ENCODE measurements at places on chromosomes 11 and 22.

DNA sequence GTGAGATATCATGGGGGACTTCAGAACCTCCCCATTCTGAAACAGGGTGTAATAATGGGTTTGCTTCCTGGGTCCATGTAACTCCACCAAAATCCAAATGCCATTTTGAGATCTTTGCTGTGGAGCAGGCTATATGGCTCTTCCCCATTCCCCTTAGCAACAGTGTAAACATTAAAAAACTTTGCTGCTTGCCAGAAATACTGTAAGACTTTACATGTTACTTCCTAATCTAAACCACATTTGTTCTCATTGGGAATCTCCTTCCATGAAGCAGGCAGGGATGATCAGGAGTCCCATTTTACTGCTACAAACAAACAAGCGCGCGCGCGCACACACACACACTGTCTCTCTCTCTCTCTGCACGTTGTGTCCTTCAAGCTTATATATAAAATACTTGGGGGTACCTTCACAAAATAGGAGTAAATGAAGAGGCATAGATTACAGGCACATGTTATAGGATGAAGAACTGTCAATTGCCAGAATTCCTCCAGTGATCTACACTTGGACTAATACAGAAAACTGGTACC, 86.5 kb downstream of the ANO3 start:
- DNase-seq, result no peak

DNA sequence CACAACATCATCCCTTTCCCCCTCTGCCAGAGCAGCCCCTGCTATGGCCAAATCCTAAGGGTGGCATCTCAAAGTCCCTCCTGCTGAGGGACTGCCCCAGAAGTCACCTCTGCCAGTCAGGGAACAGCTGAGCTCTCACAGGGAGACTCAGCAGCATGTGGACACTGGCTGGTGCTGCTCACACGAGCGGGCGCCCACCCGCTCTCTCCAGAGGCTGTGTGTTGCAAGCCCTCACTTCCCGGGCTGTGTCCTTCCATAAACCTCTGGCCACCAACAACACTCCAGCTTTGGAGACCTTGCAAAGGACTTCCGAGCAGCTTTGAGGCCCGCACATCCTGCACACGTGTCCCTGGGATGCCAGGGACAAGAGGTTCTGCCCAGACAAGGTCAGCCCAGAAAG, 2.8 kb downstream of the IGSF9B start:
- DNase-seq, result no peak

- no peak for DNase-seq
These were observed 66.6 kb downstream of the MED15 start for GRCh38 chr22:20573833-20574615.

- no peak for DNase-seq
These were observed 82.2 kb upstream of the GRK3 start for GRCh38 chr22:25482091-25482760.

DNA sequence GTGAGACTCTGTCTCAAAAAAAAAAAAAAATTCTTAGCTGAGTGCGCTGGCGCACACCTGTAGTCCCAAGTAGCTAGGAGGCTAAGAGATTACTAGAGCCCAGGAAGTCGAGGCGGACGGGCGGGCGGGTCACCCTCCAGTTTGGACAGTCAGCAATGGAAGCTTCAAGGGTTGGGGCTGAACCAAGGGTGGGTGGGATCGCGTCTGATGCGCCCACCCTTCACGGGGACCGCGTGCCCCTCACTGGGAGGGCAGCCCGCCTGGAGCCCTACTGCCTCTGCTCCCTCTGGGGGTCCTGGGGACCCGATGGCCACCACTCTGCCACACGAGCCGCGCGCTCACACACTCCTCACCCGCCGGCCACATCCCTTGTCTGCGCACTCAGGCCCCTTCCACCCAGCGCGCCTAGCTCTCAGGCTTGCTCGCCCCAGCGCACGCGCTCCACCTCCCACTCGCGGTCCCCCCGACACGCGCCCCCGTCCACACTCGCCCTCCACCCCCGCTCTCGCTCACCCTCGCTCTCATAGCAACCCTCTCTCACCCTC, 494 bp downstream of the CHID1 start:
- no peak for DNase-seq

GRCh38 chr22:34490886-34491285, 570.6 kb upstream of the LARGE1 start:
- DNase-seq, result no peak

DNA sequence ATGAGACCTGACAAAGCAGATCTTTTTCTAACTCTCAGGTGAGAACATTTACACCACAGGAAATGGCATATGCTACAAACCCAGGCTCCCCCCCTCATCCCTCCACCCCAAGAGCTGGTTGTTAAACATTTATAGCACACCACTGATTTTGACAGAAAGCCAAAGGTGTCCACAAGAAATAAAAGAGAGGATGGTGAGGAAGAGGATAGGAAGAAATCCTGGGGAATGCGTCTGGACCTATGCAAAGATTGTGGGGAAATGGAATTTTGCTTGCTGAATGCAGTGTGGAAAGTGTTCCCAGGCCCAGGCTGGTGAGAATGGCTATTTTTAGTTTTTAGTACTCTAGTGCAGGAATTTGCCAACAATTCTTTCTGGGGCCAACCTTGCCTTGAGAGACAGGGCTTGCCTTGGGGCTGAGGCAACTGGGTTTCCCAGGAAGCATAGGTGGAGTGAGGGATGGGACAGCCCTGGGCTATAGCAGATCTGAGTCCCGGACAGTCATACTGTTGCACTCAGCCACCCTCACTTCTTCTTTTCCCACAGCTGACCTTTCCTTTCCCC, 163.9 kb downstream of the ADAMTS15 start:
- DNase-seq, result no peak

DNA sequence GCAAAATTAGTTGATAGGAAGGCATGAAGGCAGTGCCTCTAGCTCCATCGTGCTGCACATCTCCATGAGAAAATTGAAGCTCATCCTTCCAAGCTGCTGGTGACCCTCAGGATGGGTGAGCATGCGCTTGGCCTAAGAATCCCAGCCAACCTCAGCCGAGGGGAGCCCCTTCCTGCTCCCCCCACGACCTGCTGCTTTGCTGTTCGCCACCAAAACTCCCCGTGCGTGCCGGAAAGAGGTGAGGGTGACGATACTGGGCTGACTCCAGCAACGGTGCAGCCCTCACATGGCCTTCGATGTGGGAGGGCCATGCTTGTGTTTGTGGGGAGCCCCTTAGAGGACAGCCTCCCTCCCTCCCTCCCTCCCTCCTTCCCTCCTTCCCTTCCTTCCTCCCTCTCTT, 660.9 kb downstream of the BRD1 start:
- no peak for DNase-seq

DNA sequence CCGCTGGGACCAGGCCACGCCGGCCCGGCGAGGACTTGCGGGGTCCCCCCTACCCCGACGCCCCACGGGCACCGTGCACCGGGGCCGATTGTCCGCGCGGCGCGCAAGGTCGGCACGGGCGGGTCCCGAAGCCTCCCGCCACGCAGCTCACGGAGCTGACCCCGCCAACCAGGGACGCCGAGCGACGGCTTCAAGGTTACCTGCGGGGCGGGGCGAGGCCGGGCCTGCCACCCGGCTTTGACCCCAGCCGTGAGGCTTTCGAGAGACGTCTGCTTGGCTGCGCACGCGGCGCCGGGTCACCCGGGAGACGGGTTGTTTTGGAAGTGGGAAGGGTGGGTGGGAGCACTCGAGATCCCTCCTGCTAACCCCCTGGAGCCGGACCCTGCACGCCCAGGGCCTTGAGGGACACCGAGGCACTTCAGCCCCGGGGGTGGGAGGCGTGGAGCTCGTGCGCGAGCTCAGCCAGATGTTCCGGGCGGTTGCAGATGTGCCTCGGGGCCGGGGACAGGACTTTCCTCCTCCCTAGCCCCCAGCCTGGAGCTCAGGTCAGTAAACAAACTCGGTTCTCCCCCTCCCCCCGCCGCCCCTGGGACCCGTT, 3.2 kb upstream of the WNT11 start:
- no peak for DNase-seq

DNA sequence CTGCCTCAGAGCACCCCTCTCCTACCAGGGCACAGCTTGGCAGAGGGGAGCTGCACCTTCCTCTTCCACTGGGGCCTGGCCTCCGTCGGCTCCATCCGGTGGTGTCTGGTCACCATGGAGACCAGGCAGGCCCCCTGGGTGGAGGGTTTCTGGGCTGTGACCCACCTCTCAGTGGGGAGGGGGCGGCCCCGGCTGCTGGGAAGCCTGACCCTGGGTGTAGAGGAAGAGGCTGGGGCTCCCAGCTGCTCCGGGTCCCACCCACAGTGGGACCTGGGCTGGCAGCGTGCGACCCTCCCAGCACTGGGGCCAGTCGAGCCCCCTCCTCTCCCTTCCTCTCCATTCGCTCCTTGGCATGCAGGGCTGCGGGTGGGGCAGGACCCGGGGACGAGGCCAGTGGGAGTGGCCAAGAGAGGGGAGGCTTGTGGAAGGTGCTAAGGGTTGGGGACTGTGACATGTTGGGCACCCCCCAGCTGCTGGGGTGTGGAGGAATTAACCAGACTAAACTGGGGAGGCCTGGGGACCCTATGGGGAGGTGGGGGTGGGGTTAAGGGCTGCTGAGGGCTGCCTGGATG, 46.8 kb downstream of the BRSK2 start:
- DNase-seq, result no peak

GRCh38 chr11:129720156-129720555, 95.5 kb upstream of the TMEM45B start:
- no peak for DNase-seq

DNA sequence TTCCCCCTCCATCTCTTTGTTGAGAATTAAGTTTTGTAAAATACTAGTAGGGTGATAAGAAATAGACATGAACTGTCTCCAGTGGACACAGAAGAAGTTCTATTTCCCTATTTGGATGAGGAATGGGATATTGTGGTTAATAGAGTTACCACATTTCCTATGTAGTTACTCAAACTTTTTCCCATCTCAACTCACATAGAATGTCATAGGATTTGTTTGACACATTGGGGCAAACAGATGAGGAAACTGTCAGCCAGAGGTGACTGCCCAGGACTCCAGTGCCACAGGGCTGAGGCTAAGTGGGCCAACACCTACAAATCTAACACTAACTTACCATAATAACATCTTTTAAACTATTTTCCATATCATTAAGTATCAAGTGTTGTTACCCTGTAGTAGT, 58.3 kb downstream of the CCDC83 start:
- DNase-seq, result no peak

GRCh38 chr11:27599217-27599616, 92.6 kb upstream of the LIN7C start:
- DNase-seq, result no peak

DNA sequence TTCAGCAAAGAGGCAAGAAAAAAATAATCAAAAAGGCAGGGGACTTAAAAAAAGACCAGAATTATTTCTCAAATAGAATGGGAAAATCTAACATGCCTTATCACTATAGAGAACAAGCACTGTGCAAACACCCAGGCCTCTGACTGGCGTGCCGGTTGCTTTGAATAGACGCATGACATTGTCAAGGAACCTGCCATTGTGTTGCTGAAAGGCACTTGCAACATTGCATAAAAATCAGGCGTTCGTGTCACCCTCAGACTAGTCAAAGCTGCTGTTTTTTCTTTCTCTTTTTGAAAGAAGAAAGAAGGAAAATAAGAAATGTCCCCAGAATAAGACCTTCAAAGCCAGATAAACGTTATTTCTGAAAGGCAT, 549.3 kb upstream of the CADM1 start:
- DNase-seq, result no peak

DNA sequence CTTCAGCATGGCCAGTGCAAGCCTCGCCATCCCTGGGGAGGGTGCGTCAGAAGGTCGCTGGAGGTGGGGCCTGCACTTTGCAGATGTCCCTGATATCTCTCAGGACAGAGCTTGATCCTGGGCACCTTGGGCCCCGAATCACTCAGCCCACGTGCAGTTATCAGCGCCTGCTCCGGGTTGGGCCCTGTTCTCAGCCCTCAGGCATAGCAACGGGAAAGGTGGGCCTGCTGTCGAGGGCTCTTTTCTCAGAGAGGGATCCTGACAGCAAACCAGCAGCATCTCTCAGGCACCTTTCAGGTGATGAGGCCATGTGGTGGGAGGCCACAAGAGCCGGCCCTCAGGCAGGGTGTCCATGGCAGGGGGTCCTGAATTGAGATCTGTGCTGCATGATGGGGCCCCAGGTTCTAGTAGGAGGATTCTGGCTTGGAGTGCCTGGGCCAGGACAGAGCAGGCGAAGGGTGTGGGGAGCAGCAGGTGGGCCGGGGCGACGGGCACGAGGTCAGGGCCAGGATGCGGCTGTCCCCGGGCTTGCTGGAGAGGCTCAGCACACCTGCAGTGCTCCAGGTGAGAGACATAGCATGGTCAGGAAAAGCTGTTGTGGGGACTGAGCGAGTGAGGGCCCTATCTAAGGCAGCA, 280.5 kb downstream of the TBC1D22A start:
- no peak for DNase-seq

GRCh38 chr11:79287952-79288351, 152.9 kb downstream of the TENM4 start:
- DNase-seq, result no peak

GRCh38 chr11:58133309-58134076, 8.2 kb upstream of the OR9I1 start:
- DNase-seq, result no peak

- DNase-seq, result no peak
These were observed 3.1 kb downstream of the CPT1A start for GRCh38 chr11:68838572-68838964.

DNA sequence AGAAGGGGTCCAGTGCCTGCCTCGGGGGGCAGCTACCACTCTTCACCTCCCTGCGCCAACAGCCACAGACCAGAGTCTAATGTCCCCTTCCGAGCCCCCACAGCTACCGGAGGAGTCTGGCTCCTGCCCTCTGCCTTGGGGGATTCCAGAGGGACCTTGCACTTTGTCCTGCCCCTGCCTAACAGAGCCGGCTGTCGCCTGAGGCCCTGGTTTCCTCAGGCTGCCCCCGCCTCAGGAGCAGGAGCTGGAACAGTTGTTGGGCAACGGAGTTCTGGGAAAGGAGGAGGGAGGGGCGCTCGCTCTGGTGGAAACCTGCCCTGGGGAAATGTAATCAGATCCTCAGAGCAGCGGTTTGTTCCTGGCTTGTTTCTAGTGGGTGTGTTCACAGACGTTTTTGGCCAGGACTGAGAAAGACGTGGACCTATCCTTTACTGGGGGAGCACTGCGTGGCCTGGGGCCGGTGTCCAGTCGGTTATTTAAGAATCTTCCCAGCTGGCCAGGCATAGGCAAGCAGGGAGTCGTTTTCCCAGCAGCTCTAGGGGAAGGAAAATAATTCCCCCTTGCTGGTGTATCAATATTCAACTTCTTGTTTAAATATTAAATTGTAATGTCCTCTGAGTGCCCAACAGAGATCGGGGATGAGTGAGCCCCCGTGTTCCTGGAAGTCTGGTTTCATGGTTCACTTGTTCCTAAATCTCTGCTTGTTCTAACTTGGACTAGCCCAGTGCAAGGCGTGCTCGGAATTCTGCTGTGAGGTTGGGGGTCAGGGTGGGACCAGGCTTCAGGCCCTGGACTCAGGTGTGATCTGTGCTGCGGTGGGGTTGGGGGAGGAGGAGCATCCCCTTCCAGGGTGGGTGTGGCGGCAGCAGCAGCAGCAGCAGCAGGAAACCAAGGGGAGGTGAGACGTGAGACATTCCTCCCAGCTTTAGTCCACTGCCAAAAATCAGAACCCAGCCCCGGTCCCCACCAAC, 32.1 kb downstream of the A4GALT start:
- no peak for DNase-seq
